ENCODE measurements at places on chromosomes 12 and 14.

- DNase-seq = no peak
These were observed 1077.0 kb downstream of the LRFN5 start for GRCh38 chr14:42683707-42684106.

DNA sequence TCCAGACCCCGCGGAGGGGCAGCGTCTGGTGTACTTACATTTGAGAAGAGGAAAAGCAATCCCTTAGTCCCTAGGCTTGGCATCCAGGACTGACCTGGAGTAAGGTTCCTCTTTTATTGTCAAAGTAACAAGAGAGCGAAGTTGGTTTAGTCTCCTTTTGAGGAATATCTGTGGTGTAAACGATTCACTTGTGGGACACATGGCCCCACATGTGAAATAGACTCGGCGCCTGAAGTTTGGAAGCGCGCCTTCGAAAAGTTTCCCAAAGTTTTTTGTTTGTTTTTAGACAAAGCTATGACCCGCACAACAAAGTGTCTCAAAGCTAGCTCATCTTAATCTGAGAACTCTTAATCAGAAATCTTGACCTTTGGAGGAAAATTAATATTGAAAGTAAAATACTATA lies 744 bp downstream of the STYX start:
- DNase-seq = peak; percentile 21

GRCh38 chr14:59543873-59544272 lies 32.7 kb downstream of the CCDC175 start:
- DNase-seq = no peak

DNA sequence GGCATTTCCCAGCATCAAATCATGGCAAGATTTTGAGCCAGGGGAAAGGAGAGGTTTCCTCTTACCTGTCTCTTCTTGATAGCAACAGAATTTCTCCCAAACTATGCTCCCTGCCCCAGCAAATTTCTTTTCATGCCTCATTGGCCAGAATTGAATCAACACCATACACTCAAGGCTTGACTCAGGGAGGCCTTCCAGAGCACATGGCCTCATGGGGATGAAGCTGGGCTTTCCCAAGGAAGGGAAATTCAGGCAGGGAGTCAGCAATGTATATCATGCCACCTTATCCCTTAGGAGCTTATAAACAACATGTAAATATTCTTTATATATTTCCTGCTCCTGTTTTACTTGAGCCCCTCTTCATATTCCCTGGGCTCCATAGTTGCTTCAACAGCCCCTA lies 62.1 kb downstream of the ARF6 start:
- no peak for DNase-seq

GRCh38 chr12:6698352-6699046 lies 2.1 kb downstream of the PIANP start:
- no peak for DNase-seq

DNA sequence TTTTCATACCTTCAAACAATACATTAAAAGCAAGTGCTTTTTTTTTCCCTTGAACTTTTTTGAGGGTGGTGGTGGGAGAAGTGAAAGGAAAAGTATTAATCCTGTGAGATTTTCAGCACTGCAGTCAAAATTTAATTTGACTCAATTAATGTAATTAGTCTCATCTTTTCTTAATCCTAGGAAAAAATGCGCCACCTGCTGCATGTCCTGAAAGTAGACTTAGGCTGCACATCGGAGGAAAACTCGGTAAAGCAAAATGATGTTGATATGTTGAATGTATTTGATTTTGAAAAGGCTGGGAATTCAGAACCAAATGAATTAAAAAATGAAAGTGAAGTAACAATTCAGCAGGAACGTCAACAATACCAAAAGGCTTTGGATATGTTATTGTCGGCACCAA lies 52.2 kb downstream of the SPATA7 start:
- no peak for DNase-seq

DNA sequence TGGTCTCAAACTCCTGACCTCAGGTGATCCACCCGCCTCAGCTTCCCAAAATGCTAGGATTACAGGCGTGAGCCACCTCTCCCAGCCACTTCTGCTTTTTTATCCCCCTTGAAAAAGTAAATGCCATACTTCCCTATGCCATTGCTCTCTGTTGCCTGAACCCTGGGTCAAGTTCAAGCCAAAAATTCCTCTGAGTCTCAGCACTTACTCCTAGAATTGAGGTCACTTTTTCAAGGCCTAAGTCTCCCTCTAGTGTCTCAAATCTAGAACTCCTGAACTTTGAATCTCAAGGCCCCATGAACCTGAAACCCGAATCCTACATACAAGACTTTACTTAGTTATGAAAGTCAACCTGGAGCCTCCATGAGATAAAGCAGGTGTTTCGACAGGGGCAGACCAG lies 1.4 kb upstream of the APOBEC1 start:
- no peak for DNase-seq

DNA sequence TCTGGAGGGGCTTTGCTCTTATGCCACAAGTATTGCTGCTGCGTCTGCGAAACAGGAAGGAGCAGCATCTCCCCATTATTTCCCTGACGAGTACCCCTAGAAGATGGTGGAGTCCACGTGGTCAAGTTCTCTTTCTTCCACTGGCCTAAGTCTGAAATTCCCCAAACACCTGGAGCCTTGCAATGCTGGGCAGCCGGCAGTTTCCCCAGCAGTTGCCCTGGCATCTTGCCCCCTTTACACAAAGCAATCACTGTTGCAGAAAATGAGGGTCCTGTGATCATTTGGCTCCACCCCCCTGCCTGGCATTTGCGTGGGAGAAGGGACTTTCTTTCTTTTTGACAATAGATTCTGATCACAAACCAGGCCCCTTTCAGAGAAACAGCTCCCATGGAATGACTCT lies 56.9 kb downstream of the FOS start:
- DNase-seq = no peak

GRCh38 chr12:61993734-61994345 lies 266.4 kb upstream of the USP15 start:
- no peak for DNase-seq

DNA sequence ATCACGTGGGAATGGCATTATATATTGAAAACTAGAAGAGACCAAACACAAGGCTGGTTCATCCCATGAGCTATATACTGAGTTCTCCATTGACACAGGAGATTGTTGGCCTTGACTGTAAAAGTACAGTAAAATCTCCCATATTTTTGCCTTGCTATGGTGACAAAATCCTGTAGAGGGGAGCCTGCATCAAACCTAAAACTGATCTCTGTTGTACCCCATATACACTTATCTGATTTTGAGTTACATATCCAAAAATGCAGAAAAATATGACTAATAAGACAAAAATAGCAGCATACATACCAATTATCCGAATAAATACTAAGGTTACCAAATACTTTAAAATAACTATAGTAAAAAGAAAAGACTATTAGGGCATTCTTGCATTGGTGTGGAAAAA lies 60.4 kb downstream of the TMTC3 start:
- DNase-seq = no peak

GRCh38 chr12:93593843-93594242 lies 21.4 kb downstream of the SOCS2 start:
- no peak for DNase-seq

DNA sequence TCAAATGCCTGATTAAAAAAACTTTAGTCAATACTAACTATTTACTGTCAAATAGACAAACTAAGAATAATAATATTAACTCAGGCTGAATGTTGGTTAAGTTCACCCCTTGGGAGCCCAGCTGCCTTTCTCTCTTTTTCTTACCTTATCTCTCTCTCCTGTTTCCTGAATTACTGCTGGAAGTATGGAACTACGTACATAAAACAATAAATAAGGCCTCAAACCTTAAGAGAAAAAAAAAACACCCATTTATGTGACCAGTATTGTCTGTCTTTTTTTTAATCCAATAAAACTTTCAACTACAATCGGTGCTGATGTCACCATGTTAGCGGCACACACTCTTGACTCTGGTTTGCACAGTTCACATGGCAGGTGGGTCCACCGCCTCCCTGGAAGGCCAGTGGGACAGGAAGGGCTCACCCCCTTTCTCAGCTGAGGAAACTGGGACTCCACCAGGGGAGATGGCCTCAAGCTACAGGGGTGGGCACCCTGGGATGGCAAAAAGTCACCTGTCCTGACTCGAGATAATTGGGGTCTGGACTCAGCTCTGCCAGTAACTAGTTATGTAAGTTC lies 21.3 kb downstream of the BCL11B start:
- DNase-seq = no peak

DNA sequence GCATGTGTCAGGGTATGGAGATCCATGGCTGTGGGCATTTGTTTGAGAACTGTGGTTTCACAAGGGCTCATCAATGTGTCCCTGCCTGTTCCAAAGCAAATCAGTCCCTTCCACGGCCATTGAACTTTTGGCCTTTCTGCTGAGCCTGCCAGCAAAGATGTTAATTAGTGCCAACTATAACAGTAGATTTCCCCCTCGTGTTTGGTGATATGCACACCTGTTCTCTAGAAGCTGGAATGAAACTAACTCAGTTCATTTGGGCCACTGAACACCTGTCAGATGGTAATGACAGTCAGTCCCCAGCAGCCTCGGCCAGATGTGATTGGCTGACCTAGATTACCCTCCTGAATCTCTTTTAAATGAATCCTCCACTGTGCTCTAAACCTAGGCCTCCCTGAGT lies 43.2 kb downstream of the IRAK3 start:
- DNase-seq = no peak

DNA sequence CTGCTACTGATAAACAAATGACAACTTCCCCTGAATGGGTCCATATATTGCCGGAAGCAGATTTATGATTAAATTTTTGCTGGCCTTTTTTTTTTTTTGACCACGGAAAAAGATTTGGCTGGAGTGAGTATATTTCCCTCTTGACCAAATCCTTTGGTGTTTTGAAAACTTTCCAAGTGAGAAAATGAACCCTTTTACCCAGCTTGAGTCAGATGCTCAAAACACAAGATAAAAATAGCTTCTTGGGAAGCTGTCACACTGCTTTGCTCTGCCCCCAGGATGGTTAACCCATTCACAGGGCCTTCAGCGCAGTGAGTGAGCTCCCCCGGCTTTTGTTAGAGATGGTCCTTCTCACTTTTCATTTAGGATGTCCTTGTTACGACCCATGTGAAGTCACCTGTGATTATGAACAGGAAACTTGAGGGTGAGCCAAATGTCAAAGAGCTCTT lies 224.3 kb downstream of the PELI2 start:
- peak; percentile 87 for DNase-seq

- DNase-seq = no peak
These were observed 88.3 kb downstream of the LRP6 start for GRCh38 chr12:12178559-12178958.

GRCh38 chr12:111521801-111522200 lies 77.3 kb downstream of the ATXN2 start:
- DNase-seq = no peak
